Stimulated activated naive CD8-positive, alpha-beta T cell treated with anti-CD3 and anti-CD28 coated beads, Interleukin-15, amount 100 ng/mL, for 72 hours (primary cell): ENCODE measurements at places on chromosomes 4 and X.

DNA sequence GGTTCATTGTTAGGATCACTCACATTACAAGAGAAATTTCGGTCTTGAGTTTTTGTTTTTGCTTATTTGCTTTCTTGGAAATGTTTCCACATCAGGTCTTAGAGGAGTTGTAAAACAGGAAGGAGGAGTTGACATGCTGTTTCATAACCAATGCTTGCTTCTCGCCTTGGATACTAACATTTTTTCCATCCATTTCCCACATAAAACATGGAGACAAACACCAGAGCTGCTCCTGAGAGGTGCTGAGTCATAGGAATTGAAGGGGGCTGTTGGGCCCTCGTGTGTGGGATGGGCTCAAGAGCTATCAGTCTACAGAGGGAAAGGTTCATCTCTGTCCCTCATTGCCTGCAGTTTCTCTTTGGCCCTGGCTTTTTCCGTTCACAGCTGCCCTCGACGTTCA is 29.9 kb downstream of the TBL1X start:
- no peak for DNase-seq

- no peak for DNase-seq
Observed at GRCh38 chr4:145352438-145353145, 129.1 kb upstream of the SMAD1 start.

DNA sequence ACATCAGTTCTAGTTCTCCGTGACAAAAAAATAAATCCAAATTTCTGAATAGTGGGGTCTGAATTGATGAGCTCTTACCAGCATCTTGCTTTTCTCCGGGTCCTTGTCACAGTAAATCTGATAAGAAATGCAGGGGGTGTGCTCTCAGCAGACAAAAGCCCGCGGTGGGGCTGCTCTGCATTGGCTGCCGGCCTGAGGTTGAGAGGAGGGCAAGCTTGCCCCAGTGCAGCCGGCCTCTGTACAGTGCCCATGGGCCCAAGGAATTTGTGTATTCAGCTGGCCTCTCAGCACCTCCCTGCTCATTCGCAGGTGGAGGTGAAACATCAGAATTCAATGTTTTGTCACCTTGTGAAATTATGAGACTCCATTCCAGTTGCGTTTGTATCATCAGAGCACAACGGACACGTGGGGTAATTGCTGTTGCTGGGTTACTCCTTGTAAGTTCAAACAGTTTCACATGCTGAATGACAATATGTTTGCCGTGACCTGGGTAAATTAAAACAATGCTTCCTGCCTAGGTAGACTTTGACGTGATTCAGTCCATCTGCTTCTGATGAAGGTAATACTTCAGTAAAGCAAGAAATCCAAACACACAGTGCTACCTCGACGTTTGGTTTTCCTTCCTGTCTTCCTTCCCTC is 596.4 kb downstream of the MID1IP1 start:
- DNase-seq = no peak

- DNase-seq = no peak
Observed at GRCh38 chr4:55925241-55925640, 23.5 kb upstream of the CEP135 start.

- DNase-seq = no peak
Observed at GRCh38 chrX:108447303-108447702, 7.7 kb downstream of the COL4A5 start.

GRCh38 chr4:100516225-100516624 is 1.6 kb downstream of the EMCN start:
- no peak for DNase-seq

DNA sequence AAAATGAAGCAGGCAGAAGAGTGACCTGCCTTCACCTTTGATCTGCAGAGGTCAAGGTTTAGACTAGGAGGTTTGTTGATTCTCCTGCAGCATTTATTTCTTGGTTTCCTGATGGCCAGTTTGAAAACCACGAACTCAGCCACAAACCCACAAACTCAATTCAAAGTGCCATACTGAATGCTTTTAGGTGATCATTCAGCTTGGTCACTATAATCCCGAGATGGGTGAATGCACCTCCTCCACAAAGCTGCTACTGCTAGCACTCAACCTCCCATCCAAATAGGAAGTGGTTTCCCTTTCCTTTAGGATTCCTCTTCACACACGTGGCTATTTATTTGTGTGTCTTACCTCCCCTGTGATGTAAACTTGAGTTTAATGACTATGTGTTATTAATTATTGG is 225.2 kb downstream of the MID1 start:
- DNase-seq = no peak

GRCh38 chr4:120718979-120719566 is 203.5 kb downstream of the PRDM5 start:
- peak; percentile 21 for DNase-seq

DNA sequence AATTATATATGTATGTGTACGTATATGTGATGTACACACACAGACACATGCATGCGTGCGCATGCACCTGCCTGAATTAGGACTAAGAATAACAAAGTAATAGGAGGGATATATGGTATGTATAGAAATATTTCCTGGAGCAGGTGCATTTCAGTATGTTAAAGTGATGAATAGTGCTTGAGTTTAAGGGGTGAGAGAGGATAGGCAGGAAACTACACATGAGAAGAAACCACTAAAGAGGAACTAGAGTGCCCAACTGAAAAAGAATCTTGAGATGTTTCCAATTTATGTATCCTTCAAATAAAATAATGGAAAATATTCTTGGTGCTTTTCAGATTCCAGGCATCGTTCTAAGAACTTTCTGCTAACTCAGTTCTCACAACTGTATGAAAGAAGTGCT is 52.6 kb upstream of the UNC5C start:
- DNase-seq = no peak

GRCh38 chrX:46308110-46308509 is 237.1 kb downstream of the ZNF674 start:
- DNase-seq = no peak

- DNase-seq = no peak
Observed at GRCh38 chr4:148686449-148686848, 244.2 kb upstream of the NR3C2 start.

GRCh38 chr4:180967936-180968335 is 1275.3 kb upstream of the TENM3 start:
- no peak for DNase-seq

GRCh38 chr4:101125045-101125942 is 222.0 kb downstream of the PPP3CA start:
- no peak for DNase-seq

- no peak for DNase-seq
Observed at GRCh38 chr4:176782191-176782590, 10.5 kb downstream of the VEGFC start.

- no peak for DNase-seq
Observed at GRCh38 chrX:39261446-39262147, 460.3 kb downstream of the MID1IP1 start.

DNA sequence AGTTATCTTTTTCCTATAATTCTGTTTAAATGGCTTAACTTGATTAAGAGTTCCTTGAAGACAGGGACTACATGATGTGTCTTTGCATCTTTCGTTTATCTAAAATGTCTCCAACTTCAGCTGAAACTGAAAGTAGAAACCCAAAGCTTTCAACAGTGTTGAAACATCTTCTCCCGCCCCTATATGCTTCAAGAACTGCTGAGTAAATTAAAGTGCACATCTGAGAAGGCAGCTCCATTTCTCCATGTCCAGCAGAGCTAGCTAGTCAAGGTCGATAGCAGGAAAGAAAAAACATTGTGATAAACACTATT is 185.7 kb upstream of the TBL1X start:
- DNase-seq = no peak

- DNase-seq = no peak
Observed at GRCh38 chrX:133681897-133682296, 266.6 kb upstream of the GPC4 start.

GRCh38 chrX:12672367-12673106 is 118.7 kb upstream of the PRPS2 start:
- no peak for DNase-seq

DNA sequence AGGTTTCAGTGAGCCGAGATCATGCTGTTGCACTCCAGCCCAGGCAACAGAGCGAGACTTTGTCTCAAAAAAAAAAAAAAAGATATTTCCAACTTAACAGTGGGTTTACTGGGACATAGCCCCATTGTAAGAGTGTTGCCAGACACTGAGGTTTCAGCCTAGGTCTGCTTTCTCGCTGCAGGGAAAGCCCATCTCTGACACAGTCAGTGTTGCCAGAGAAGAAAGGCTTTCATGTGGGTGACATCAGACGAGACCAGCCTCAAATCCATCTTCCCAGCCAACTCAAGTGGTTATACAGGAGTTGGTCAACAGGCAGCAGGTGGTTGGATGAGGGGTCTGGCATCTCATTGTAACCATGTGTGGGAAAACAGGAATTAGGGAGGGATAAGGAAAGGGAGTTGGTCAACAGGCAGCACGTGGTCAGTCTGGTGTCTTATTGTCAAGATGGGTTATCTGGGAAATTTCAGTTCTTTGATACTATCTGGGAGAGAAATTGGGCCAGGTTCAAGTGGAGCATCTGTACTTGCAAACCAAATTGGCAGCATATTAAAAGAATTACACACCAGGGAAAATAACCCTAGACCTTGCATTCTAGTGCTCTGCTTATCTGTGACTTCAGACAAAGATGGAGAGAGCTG is 41.1 kb downstream of the NELFA start:
- no peak for DNase-seq

GRCh38 chr4:154406018-154406795 is 85.4 kb downstream of the DCHS2 start:
- DNase-seq = no peak

- no peak for DNase-seq
Observed at GRCh38 chrX:84735025-84735424, 232.8 kb upstream of the HDX start.

DNA sequence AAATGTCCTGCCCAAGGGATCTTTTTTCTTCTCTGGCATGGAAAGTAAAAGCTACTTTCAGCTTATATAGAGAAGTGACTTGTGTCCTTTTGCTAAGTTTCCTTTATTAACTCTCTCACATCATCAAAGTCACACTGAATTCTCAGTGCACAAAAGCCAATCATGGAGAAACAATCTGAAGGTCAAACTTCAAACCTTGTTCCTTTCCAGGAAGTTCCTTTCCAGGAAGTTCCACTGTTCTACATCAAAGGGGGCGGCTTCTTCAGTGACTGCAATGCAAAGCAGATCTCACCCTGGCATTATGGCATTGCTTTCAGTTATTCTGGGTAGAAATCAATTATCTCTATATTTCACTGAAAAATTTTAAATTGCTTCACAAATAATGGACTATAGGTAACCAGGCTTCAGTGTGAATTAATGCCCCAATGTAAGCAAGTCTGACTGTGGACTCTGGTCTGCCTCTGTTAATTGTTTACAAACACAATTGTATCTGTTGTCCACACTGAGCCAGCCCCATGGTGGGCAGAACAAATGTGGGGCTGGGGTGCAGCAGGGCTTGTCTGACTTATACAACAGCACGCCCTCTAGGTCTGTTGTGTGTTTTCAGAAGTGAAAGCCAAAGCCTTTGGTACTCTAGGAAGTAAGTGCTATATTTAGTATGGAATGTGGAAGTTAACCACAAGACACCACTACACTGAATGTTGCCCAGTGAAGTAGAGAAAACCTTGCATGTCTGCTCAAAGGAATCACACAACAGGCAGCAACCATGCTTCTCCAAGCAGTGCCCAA is 98.8 kb downstream of the CDS1 start:
- DNase-seq = no peak

DNA sequence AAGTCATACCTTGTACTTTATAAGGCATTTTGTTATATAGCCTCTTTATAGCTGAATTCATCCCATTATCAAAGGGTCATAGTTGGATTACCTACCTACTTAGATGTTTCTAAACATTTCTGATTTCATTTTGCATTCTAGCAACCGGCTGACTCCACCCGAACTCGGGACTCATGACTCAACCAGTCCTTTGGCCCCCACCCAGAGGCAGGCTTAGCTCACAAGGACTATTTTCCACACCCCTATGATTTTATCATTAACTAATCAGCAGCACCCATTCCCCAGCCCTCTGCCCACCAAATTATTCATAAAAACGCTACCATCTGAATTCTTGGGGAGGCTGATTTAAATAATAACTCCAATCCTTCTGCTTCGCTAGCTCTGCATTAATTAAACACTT is 79.9 kb upstream of the EGFL6 start:
- DNase-seq = no peak

- DNase-seq = no peak
Observed at GRCh38 chr4:166309286-166309685, 436.2 kb downstream of the TLL1 start.

- no peak for DNase-seq
Observed at GRCh38 chr4:101724093-101724492, 66.4 kb upstream of the BANK1 start.

DNA sequence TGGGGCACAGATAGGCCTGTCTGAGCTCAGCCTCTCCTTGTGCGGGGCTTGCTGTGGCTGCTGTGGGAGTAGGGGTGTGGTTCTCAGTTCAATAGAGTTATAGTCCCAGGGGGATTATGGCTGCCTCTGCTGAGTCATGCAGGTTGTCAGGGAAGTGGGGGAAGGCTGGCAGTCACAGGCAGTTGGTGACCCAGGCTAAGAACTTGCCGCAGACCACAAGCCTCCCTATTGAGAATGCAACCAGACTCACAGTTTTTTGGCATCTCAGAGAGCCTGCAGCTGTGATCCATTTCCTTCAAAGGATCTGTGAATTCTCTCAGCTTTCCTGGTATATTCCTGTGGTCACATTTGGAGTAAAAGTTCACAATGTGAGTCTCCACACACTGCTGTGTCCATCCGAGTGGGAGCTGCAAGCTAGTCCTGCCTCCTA is 364.9 kb downstream of the ZNF674 start:
- no peak for DNase-seq

- DNase-seq = no peak
Observed at GRCh38 chr4:61995717-61996340, 795.7 kb downstream of the ADGRL3 start.

- DNase-seq = peak; percentile 18
Observed at GRCh38 chr4:113899271-113900070, 80.0 kb downstream of the ARSJ start.

- no peak for DNase-seq
Observed at GRCh38 chr4:38804654-38805295, at the start of gene TLR1. Gene TLR1 (minus strand): TSS chr4:38804791. CDS start chr4:38798831, 5,960 bp downstream.

GRCh38 chr4:77282305-77282704 is 125.3 kb downstream of the CCNG2 start:
- DNase-seq = no peak

GRCh38 chrX:48883729-48884128 is 13.8 kb downstream of the TIMM17B start:
- DNase-seq = no peak
